ENCODE measurements at places on chromosomes 12 and 14. TPM values are rescaled to one million over a fixed set of nuclear protein-coding genes. Genes with fewer than 3 reads are reported as not detected.

Gene CLEC2B
- 0.23 TPM for total RNA-seq

Gene PTHLH
- 287 TPM for total RNA-seq

Gene ESR2
- total RNA-seq, result 0.05 TPM

Gene MIPOL1
- total RNA-seq, result 8.4 TPM

Gene ARF3
- total RNA-seq, result 95.4 TPM

Gene HIF1A
- 301 TPM for total RNA-seq

Gene SLC5A8
- not detected for total RNA-seq

Gene TMEM30B
- 24.6 TPM for total RNA-seq

Gene DNAJC22
- total RNA-seq, result 0.35 TPM

Gene PLXNC1
- 0.05 TPM for total RNA-seq

Gene ITPK1
- total RNA-seq, result 50.6 TPM

Gene PLEKHD1
- not detected for total RNA-seq

Gene TSPAN9
- total RNA-seq, result 5.8 TPM

Gene CLEC1B
- not detected for total RNA-seq

Gene GPR84
- not detected for total RNA-seq

Gene LRRK2
- total RNA-seq, result 0.56 TPM

Gene OR4E1
- total RNA-seq, result not detected

Gene SLC4A8
- 0.28 TPM for total RNA-seq

Gene ABHD4
- total RNA-seq, result 7.5 TPM

Measured in airway epithelial cell (primary cell).